ENCODE measurements at places on chromosomes 2 and 18. TPM values are rescaled to one million over a fixed set of nuclear protein-coding genes. Genes with fewer than 3 reads are reported as not detected.

Gene PRSS56
- total RNA-seq, result 0.16 TPM

Gene EMX1
- total RNA-seq, result not detected

Gene MYO7B
- 0.27 TPM for total RNA-seq

Gene MYO5B
- total RNA-seq, result 7.2 TPM

Gene TMEM17
- total RNA-seq, result 1.3 TPM

Gene ABCB6
- total RNA-seq, result 14.2 TPM

Gene ALPI
- not detected for total RNA-seq

Gene CXCR1
- 0.58 TPM for total RNA-seq

Gene EGR4
- total RNA-seq, result not detected

Gene FASTKD2
- 23.7 TPM for total RNA-seq

Gene CFC1
- total RNA-seq, result 0.76 TPM

Gene CPLX4
- not detected for total RNA-seq

Gene SULT1C4
- 4.5 TPM for total RNA-seq

Gene REG3A
- not detected for total RNA-seq

Gene MTIF2
- 36.3 TPM for total RNA-seq

Gene FSIP2
- total RNA-seq, result 0.52 TPM

Gene PFN4
- total RNA-seq, result 0.52 TPM

Gene EVA1A
- total RNA-seq, result 0.44 TPM

Gene SLC14A1
- 11.2 TPM for total RNA-seq

Gene DCAF17
- total RNA-seq, result 10.7 TPM

Gene MC4R
- not detected for total RNA-seq

Gene UBXN4
- 75.8 TPM for total RNA-seq

Gene SPDYA
- total RNA-seq, result 0.44 TPM

Measured in left cardiac atrium (tissue), 4 donors.